ENCODE measurements at places on chromosomes 1 and 21. TPM values are rescaled to one million over a fixed set of nuclear protein-coding genes. Genes with fewer than 3 reads are reported as not detected.
A peak's percentile ranks its signal among the peaks of the same experiment; 100 is the strongest.

DNA sequence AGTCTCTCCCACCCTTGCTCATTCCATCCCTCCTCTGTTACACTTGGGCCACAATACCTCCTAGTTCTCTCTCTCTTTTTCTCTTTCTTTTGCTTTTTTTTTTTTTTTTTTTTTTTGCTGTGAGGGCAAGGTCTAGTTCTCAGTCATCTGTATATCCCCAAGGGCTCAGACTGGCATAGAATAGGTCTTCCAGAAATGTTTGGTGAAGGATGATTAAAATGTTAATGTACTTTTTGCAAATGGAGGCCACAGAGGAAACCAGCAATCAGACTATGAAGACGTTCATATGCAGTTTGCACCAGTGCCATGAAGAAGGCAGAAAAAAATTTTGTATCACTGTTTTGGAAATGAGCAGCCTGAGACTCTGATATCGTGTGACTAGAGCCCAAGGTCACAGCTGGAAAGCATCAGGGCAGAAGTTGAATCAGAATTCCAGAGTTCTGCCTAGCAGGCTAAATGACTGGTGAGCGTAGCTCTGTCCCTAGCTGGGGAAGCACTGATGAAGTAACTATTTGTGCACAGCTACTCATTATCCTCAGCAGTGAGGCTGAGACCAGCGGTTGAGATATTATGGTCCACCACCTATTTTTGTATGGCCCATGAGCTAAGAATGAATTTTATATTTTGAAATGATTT is 186.5 kb downstream of the TGFBR3 start:
- H3K36me3 ChIP-seq, result no peaks in the 10 kb centered on the region
- H3K27ac ChIP-seq, result no peak overlapping the region
- DNase-seq, result no peak
- peaks cover 9% of the 10 kb centered on the region for H3K4me1 ChIP-seq
- H3K4me3 ChIP-seq, result no peak overlapping the region
- no peaks in the 10 kb centered on the region for H3K27me3 ChIP-seq

The TPM3 gene
- 1,159 TPM for polyA plus RNA-seq

DNA sequence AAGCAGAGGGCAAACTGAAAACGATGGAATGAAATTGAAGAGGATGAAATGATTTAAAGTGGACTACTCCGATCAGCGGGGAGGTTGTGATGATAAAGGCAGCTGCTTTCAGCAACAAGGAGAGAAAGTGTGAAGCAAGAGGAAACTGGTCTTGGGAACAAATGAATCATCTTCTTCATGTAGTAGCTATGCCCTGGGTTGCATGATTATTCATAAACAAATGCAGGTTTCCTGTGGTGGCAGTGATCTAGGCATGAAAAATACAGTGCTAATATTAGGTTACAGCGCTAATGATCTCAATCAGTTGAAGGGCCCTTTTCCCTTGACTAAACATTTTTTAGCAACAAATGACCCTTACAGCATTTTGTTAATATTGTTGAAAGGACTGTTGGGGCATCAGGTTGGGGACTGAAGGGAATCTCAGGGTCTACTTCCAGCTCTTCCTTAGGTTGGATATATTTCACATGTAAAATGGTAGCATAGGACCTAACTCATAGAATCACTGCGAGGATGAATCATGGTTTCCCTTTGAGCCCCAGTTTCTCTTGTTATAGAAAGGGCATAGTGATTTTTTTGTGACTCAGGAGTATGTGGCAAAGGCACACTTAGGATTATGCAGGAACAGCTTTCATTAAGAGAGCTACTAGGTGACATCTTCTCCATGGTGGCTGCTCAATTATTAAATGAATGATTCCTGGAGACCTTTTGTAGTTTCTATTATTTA is 1.9 kb upstream of the ZFYVE9 start:
- H3K27ac ChIP-seq, result no peak overlapping the region
- H3K4me3 ChIP-seq, result no peak overlapping the region
- no peaks in the 10 kb centered on the region for H3K36me3 ChIP-seq
- H3K4me1 ChIP-seq, result peaks cover 42% of the 10 kb centered on the region

DNA sequence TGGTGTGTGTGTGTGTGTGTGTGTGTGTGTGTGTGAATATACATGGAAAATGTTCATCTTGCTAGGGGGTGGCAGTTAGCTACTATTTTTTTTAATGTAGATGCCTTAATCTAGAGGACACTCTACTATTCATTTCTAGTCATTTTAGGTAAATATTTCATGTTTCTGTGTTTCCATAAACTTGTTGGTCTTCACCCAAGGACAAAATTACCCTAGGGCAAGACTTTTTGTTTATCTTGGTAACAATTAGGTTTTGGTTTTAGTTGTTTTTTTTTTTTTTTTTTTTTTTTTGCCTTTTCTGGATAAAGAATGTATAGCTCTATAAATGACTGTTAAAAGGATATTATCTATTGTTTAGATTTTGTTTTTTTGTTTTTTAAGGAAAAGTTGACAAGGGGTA is 32.2 kb downstream of the CLEC20A start:
- H3K27ac ChIP-seq, result no peak overlapping the region
- H3K27me3 ChIP-seq, result no peaks in the 10 kb centered on the region
- no peaks in the 10 kb centered on the region for H3K36me3 ChIP-seq
- no peaks in the 10 kb centered on the region for H3K4me1 ChIP-seq
- no peak overlapping the region for H3K4me3 ChIP-seq

- no peaks in the 10 kb centered on the region for H3K27me3 ChIP-seq
- no peaks in the 10 kb centered on the region for H3K36me3 ChIP-seq
- H3K4me1 ChIP-seq, result peaks cover 67% of the 10 kb centered on the region
- peak overlapping the region; percentile 97 for H3K27ac ChIP-seq
- no peak overlapping the region for H3K4me3 ChIP-seq
Measured at GRCh38 chr1:116988908-116989307, 12.7 kb upstream of the CD101 start.

- no peak overlapping the region for H3K27ac ChIP-seq
- H3K36me3 ChIP-seq, result no peaks in the 10 kb centered on the region
- no peak for DNase-seq
- no peaks in the 10 kb centered on the region for H3K4me1 ChIP-seq
- H3K4me3 ChIP-seq, result no peak overlapping the region
- H3K27me3 ChIP-seq, result no peaks in the 10 kb centered on the region
Measured at GRCh38 chr1:116814926-116815723, 60.9 kb downstream of the CD2 start.

DNA sequence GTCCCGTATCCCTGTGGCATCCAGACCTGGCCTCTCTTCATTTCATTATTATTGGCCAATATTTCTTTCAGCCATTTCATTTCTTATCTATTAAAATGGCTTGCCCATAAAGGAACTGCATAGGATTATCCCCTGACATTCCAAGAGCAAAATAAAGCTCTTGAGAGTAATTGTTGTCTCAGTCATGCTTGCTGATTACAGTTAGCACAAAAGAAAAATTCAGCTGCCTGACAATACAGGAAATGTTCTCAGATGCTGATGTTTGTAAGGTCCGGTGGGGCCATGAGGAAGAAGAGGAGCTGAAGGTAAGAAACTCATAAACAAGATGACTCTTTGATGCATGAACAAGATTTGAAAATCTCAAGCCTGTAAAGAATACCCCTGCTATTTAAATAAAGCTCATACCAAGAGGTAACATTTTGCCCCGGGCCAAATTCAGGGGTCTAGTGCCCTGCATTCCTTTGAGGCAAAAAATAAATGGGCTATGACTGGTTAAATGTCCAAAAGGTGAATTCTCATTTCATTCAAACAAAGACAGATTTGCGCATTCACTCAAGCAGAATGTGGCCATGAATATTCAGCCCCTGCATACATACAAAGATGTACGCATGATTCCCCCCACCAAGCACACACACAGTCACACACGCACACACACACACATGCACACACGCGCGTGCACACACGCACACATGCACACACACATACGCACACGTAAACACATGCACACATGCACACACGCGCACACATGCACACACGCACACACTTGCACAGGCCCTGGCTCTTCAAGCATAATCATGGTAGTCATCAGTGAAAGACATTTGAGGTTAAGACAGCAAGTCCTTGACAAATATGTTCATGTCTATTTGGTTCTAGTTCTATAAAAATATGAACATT is 44.8 kb downstream of the KCNJ15 start:
- no peak overlapping the region for H3K4me3 ChIP-seq
- no peaks in the 10 kb centered on the region for H3K36me3 ChIP-seq
- H3K27ac ChIP-seq, result no peak overlapping the region

The MFSD2A gene
- 17.9 TPM for polyA plus RNA-seq

The NADK gene
- 175 TPM for polyA plus RNA-seq

DNA sequence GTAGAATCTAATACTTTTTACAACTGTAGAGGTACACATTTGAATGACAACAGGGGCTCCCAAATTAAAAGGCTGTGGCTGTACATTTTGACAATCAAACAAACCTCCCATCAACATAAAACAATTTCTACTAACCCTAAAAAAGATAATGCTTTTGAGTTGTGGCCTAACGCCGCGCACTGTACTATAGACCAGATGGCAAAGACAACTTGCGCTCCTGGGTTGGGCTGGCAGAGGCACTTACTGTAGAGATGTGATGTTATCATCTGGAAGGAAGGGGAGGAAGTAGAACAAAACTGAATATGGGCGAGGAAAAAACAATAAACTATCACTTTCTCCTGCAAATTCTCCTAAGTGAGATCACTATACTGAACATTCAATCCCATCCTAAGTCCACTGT is 26.1 kb downstream of the SPRTN start:
- no peak overlapping the region for H3K27ac ChIP-seq
- no peak for DNase-seq
- no peaks in the 10 kb centered on the region for H3K27me3 ChIP-seq

The SV2A gene
- 0.14 TPM for polyA plus RNA-seq

The GJA8 gene
- polyA plus RNA-seq, result not detected

The FCAMR gene
- polyA plus RNA-seq, result not detected

GRCh38 chr1:199422206-199422605 is 605.3 kb upstream of the NR5A2 start:
- no peak overlapping the region for H3K4me3 ChIP-seq
- H3K4me1 ChIP-seq, result no peaks in the 10 kb centered on the region
- no peaks in the 10 kb centered on the region for H3K36me3 ChIP-seq

The PDE4DIP gene
- 22.5 TPM for polyA plus RNA-seq

DNA sequence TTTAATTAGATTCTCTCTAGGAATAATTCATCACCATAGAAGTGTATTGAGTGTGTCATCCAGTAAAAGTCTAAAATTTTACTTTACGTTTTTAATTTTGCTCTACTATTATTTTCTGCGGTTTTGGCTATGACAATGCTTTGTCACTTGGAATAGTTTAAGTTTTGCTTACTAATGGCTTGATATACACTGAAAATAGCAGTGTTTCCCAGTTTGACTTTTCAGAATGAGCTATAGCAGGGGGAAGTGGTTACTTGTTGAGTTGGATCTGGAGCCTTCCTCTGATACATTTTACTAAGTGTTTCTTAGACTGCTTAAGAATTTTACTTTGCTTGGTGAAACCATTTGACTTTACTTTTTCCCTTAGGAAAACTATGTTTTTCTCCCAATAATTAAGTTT is 5.0 kb downstream of the DNAJC16 start:
- peak overlapping the region; percentile 37 for H3K27ac ChIP-seq
- H3K4me1 ChIP-seq, result peaks cover 13% of the 10 kb centered on the region
- DNase-seq, result no peak
- peaks cover 44% of the 10 kb centered on the region for H3K36me3 ChIP-seq
- H3K27me3 ChIP-seq, result no peaks in the 10 kb centered on the region
- no peak overlapping the region for H3K4me3 ChIP-seq

GRCh38 chr1:9836632-9836960 is 12.8 kb upstream of the CLSTN1 start:
- H3K4me1 ChIP-seq, result no peaks in the 10 kb centered on the region
- H3K27ac ChIP-seq, result no peak overlapping the region
- no peaks in the 10 kb centered on the region for H3K36me3 ChIP-seq
- H3K27me3 ChIP-seq, result no peaks in the 10 kb centered on the region
- H3K4me3 ChIP-seq, result no peak overlapping the region
- no peak for DNase-seq

DNA sequence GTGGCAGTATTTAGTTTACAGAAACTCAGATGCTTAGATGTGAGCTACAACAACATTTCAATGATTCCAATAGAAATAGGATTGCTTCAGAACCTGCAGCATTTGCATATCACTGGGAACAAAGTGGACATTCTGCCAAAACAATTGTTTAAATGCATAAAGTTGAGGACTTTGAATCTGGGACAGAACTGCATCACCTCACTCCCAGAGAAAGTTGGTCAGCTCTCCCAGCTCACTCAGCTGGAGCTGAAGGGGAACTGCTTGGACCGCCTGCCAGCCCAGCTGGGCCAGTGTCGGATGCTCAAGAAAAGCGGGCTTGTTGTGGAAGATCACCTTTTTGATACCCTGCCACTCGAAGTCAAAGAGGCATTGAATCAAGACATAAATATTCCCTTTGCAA is 59.7 kb upstream of the ZNF326 start:
- no peak overlapping the region for H3K27ac ChIP-seq
- peaks cover 8% of the 10 kb centered on the region for H3K4me1 ChIP-seq
- H3K36me3 ChIP-seq, result peaks cover 94% of the 10 kb centered on the region
- H3K4me3 ChIP-seq, result no peak overlapping the region
- H3K27me3 ChIP-seq, result no peaks in the 10 kb centered on the region
- no peak for DNase-seq

- no peak for DNase-seq
- peaks cover 84% of the 10 kb centered on the region for H3K36me3 ChIP-seq
- H3K27me3 ChIP-seq, result no peaks in the 10 kb centered on the region
- no peak overlapping the region for H3K4me3 ChIP-seq
Measured at GRCh38 chr21:34825948-34826548, 157.3 kb downstream of the CLIC6 start.

The SEC16B gene
- polyA plus RNA-seq, result 0.10 TPM

DNA sequence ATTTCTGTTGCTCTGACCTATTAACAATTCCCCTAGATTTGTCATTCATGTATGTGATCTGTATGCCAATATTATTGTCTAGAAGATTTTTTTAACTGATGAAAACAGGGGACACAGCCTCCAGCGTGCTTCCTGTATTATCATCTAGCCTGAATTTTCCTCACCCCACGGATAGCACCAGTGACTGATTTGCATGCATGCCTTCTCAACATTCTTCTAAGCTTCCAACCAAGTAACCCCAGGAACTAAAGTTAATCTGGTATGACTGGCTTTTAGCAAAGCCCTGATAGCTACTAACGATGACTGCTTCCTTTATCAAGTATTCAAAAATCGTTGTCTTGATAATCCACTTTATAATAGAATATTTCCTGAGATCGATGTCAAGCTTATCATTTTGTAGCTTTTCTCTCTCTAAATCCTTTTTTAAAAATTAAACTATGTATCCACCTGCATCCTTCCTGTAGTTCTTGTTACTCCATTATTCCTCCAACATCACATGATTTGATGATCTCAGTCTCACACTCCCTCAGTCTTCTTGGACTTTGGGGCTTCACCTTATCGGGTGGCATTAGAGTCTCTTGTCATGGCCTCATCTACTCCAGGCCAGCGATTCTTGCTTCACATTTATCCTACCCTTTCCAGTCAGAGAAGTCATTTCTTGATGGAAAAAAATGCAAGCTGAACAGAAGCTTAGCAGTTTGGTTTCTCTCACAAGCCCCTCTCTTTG is 19.0 kb downstream of the BCAR3 start:
- no peak overlapping the region for H3K4me3 ChIP-seq
- DNase-seq, result no peak
- peaks cover 2% of the 10 kb centered on the region for H3K4me1 ChIP-seq
- H3K27me3 ChIP-seq, result no peaks in the 10 kb centered on the region
- no peaks in the 10 kb centered on the region for H3K36me3 ChIP-seq
- H3K27ac ChIP-seq, result no peak overlapping the region
